Endothelial cell of umbilical vein (primary cell): ENCODE measurements at places on chromosomes 4 and X. TPM values are rescaled to one million over a fixed set of nuclear protein-coding genes. Genes with fewer than 3 reads are reported as not detected.

GRCh38 chrX:7690842-7691241 lies 152.1 kb upstream of the VCX start:
- no peak for DNase-seq

GRCh38 chr4:15653864-15654592 lies 1.1 kb downstream of the FBXL5 start:
- peak; percentile 72 for DNase-seq

GRCh38 chr4:87089368-87089767 lies 131.1 kb downstream of the KLHL8 start:
- DNase-seq, result peak; percentile 70

- no peak for DNase-seq
Measured at GRCh38 chr4:27915822-27916221, 1055.2 kb downstream of the STIM2 start.

- no peak for DNase-seq
Measured at GRCh38 chrX:149223854-149224253, 281.3 kb downstream of the IDS start.

- no peak for DNase-seq
Measured at GRCh38 chrX:8916697-8917096, 115.5 kb upstream of the FAM9A start.

GRCh38 chr4:20430259-20430941 lies 178.7 kb downstream of the SLIT2 start:
- no peak for DNase-seq

The MAGEC1 gene
- total RNA-seq, result not detected in 2 replicates

The MAGED1 gene
- 192 and 207 TPM in 2 replicates for total RNA-seq

The AKAP14 gene
- not detected in 2 replicates for total RNA-seq

The GCNA gene
- 2.3 and 4.0 TPM in 2 replicates for total RNA-seq

The ADAM29 gene
- not detected in 2 replicates for total RNA-seq

The KLHL8 gene
- total RNA-seq, result 9.0 and 9.6 TPM in 2 replicates
